ENCODE measurements at places on chromosomes 1 and 21. TPM values are rescaled to one million over a fixed set of nuclear protein-coding genes. Genes with fewer than 3 reads are reported as not detected.

GRCh38 chr1:23178950-23179349, 10.3 kb upstream of the LUZP1 start:
- DNase-seq, result no peak

- no peak for DNase-seq
Measured at GRCh38 chr1:151908228-151908691, 1.1 kb downstream of the THEM4 start.

- no peak for DNase-seq
Measured at GRCh38 chr21:39625211-39625895, 12.6 kb downstream of the B3GALT5 start.

GRCh38 chr1:33344896-33345560, 24.1 kb upstream of the A3GALT2 start:
- no peak for DNase-seq

- DNase-seq, result no peak
Measured at GRCh38 chr21:28822486-28823335, 170.0 kb downstream of the LTN1 start.

DNA sequence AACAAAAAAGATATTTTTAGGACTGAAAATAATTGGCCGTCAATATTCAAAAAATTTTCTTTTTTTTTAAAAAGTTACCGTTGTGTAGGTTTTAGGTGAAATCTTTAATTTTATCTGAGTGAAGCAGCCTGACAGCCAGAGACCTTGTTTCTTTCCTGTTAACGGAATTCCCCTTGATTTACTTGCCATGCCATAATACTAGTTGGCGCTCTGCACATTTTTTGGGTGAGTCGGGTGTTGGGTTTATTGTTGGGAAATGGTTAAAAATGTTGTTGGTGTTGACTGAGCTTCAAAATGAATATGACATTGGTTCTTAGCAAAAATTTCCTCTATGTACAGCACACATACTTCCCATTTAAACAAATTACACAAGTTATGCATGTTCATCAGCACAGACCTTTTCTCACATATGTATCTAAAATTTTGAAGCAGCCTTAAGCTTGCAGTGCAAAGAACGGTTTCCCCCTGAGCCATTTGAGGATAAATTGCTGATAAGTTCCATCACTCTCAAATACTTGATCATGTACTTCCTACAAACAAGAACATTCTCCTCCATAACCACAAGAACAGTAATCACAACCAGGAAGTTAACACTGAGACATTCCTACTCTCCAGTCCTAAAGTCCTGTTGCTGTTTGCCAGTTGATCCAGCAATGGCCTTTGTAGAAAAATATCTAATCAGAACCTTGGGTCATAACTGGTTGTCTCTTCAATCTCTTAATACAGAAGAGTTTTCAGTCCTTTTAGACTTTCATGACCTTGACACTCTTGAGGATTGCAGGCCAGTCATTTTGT, 34.2 kb downstream of the CAMTA1 start:
- no peak for DNase-seq

DNA sequence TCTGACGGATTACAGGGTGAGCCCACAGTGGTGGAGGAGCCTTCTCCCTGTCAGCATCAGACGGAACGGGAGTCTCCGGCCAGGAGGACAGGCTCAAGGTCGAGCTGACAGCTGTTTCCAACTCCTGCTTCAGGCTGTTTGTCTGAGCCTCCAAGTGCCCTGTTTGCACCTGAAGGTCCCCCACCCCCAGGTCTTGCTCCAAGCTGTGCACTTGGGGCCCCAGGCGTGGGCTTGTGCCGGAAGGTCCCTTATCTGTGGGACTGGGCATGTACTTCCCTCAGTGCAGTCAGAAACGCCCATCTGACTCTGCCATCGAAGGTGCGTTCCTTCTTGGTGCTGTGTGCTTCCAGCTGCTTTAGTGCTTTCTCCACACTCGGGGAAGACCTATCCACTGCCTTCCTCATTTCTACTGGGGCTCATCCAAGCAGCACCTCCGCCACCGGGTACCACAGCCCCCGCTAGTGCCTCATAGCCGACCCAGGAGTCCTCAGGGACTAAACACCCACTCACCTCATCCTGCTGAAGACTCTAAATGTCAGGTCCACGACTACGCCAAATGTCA, 29.5 kb upstream of the CR2 start:
- DNase-seq, result no peak

- no peak for DNase-seq
Measured at GRCh38 chr1:193356249-193356648, 169.8 kb upstream of the B3GALT2 start.

GRCh38 chr1:2575801-2576663, 10.5 kb upstream of the PRXL2B start:
- DNase-seq, result no peak

GRCh38 chr1:153663211-153663610, 4.7 kb downstream of the SNAPIN start:
- no peak for DNase-seq

DNA sequence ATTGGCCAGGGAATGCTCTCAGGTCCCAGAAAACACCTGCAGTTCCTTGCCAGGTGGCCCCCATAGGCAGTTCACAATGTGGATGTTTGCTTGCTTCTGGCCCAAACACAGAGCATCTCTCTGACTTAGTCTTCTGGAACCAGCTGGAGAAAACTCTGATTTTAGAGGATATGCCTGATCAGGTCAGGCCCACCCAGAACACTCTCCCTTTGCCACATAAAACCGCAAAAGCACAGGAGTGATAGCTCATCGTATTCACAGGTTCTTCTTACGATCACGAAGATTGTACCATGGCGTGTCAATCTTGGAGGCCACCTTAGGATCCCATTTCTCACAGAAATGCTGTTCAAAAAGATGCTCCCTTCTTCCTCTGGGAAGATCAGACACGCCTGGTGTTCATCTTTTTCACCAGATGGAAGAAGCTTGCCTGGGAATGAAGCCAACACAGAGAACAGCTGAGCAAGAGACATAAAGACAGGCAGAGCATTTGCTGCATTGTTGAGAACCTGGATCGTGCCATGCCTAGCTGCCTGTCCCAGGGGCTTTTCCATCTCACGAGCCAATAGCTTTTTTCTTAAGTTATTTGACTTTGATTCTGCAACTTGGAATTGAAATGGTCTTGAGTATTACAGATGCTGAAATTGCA, 11.6 kb upstream of the CD247 start:
- DNase-seq, result no peak

- peak; percentile 2 for DNase-seq
Measured at GRCh38 chr1:86866665-86867064, 47.3 kb downstream of the SELENOF start.

GRCh38 chr1:55064071-55064581, 24.8 kb downstream of the PCSK9 start:
- no peak for DNase-seq

DNA sequence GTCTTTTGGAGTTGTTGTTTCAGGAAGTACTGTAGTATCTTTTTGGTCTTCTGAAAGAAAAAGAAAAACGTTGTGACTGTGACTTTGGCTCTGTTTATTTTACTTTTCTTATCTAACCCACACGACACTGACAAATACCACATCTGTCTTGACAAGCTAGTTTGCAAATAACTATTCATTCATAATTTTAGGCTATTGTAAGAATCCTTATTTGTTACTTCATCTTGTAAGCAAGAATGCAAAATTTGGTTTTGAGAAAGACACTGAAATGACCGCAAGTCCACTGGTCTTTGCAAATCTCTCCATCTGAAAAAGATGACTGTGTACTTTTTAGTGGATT, 12.7 kb downstream of the TGFB2 start:
- no peak for DNase-seq

DNA sequence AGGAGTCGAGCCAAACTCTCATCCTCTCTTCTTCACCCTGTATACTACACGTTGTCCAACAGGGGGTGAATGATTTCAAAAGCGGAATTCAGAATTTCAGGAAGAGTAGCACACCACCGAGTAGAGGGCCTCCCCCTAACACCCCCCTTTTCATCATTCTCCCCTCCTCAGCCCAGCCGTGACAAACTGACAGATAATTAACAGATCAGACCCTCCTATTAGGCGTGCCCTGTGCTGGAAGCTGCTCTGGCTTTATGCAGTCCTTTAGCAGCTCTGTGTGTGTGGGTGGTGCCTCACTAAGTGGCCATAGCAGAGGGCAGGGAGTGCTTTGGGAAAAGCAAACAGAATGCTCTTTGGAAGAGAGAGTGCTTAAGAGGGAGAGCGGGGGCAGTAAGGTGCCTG, 44.3 kb downstream of the PEX14 start:
- no peak for DNase-seq

DNA sequence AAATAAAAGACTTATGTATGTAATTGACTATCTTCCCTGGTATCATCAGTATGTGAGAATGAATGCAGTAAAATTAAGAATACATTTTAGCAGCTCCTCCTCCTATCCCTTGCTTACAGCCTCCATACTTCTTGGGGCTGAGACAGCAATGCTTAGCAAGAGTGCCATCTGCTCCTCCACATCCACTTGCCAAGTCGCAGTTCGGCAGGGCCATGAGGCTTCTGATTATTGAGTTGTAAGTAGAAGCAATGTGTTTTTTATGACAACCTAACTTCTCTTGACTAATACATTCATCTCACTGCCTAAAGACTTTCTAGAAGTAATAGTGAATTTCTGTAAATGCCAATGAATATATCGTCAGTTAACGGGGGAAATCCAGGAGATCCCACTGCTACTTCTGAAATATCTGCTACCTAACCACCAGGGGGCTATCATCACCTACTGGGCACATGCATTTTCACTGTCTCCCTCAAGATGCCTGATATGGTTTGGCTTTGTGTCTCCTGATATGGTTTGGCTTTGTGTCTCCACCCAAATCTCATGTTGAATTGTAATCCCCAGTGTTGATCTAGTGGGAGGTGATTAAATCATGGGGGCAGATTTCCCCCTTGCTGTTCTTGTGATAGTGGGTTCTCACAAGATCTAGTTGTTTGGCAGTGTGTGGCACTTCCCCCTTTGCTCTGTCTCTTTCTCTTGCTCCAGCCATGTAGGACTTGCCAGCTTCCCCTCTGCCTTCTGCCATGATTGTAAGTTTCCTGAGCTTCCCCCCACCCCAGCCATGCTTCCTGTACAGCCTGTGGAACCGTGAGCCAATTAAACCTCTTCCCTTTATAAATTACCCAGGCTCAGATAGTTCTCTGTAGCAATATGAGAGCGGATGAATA, 59.6 kb downstream of the EXTL2 start:
- DNase-seq, result no peak

- DNase-seq, result no peak
Measured at GRCh38 chr21:28138272-28138671, 854.4 kb downstream of the LTN1 start.

Gene KCNN3
- 0.34 TPM for total RNA-seq

Gene CFAP107
- not detected for total RNA-seq

Gene FAM3B
- 6.1 TPM for total RNA-seq

Gene TNFRSF1B
- 0.27 TPM for total RNA-seq

Gene TNFRSF14
- 16.8 TPM for total RNA-seq

Gene PEA15
- 147 TPM for total RNA-seq

Gene ZFYVE9
- total RNA-seq, result 17.1 TPM

Gene FRRS1
- total RNA-seq, result 1.3 TPM

Gene NIT1
- 28.7 TPM for total RNA-seq

Gene HTR6
- not detected for total RNA-seq

Gene CNR2
- total RNA-seq, result not detected

Gene KLHDC7A
- total RNA-seq, result 1.8 TPM
